Activated T-helper 1 cell treated with anti-CD3 and anti-CD28 coated beads, Interleukin-12 subunit alpha, Interleukin-12 subunit beta, Interleukin-2, Interleukin-4 antibody, amounts not matched to agents 30 ng/mL and 10 ng/mL and 1 ng/mL, durations not matched to agents 14 hours and 24 hours and 36 hours (primary cell): ENCODE measurements at places on chromosomes 4 and X.

GRCh38 chr4:7003176-7003878 lies 39.8 kb upstream of the TADA2B start:
- no peak for DNase-seq

GRCh38 chr4:150126201-150126863 lies 48.1 kb downstream of the DCLK2 start:
- no peak for DNase-seq

GRCh38 chr4:143486314-143486713 lies 27.2 kb upstream of the SMARCA5 start:
- DNase-seq: no peak

DNA sequence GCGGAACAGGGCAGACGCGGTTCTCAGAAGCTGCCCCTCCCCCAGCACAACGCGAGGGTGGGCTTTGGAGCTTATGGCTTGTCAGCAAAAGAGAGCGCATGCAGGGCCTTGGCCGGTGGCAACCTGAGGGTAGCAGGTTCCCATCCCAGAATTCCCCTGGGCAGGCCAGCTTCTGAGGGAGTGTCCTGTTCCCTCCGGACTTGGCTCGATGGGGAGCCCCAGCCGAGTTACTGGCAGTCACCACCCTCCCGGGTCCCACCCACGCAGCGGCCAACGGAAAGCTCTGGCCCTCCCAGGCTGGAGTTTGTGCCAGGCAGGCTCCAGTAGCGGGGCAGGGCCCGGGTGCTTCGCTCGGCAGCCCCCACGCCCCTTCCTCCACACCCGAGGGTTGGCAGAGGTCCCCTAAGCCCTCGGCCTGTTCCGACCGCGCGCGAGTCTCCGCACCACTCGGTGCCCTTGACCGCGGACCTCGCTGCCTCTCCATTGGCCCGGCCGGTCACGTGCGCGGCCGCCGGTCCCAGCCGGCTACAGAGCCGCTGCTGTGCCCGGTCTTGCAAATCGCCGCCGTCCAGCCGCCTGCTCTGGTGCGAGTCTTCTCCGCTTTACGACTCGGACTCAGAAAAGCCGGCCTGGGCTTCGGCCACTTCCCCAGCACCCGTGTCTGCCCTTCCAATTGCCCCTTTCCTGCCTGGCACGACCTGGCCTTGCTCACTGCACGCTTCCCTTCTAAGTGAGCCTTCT lies 20.9 kb upstream of the MTM1 start:
- DNase-seq: no peak

DNA sequence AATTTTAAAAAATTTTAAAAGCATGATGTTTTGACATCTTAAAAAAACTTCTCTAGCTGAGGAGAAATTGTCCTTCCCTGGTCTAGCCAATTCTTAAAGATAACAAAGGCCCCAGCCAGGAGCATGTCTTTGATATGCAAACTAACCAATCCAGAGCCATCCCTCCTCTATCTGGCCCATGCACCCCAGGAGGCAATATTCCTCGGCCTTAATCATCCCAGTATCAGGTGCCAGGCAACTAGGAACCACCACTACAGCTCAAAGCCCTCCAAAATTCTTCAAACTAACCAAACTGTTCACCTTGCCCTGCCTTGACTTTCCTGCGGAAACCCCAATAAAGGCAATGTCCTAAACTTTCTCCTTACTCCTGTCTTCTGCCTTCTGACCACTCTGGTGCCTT lies 97.8 kb upstream of the USP9X start:
- DNase-seq: no peak

- no peak for DNase-seq
Measured at GRCh38 chr4:7653510-7654369, 219.0 kb upstream of the PSAPL1 start.
